Activated naive CD4-positive, alpha-beta T cell treated with anti-CD3 and anti-CD28 coated beads for 36 hours (primary cell): ENCODE measurements at places on chromosomes 4 and X.

- H3K27me3 ChIP-seq: peaks cover 2% of the 10 kb centered on the region
- H3K27ac ChIP-seq: no peak overlapping the region
- no peaks in the 10 kb centered on the region for H3K4me1 ChIP-seq
Observed at GRCh38 chr4:163280703-163281519, 51.5 kb downstream of the NPY1R start.

DNA sequence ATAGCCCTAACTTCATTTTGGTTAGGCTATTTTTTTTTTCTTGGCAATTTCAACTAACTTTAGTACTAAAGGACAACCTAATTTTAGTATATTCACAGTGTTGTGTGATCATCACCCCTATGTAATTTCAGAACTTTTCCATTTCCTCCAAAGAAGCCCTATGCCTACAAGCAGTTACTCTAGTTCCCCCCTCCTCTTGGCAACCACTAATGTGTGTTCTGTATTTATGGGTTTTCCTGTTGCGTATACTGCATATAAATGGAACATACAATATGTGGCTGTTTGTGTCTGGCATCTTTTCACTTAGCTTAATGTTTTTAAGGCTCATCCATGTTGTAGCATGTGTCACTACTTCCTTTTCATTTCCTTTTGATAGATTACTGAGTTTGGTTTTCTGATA, 57.6 kb downstream of the N4BP2 start:
- peaks cover 6% of the 10 kb centered on the region for H3K36me3 ChIP-seq
- H3K27ac ChIP-seq: no peak overlapping the region
- H3K4me3 ChIP-seq: no peak overlapping the region

DNA sequence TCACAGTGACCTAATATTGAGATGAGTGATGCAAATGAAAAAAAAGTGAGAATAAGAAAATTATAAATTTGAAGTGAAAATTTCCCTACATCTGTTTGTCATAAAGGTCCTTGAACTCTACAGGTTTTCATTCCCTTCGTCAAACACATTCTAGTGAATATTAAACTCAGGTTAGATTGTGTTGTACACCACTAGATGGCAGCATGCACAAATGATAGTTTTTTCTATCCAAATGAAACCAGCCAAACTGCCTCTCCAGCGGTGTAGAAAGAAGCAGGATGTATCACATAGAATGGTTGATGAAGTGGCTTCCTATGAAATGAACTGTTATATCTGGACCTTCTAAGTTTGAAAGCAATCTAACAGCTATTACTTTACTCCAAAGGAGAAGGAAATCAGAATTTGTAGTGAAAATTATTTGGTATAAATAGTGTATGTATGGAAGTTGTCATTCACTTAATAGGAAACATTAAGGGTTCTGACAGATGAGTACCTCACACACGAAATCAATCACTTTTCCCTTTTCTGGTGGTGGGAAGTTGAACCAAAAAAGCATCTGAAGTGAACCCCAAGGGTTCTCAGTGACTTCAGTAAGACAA, 382.7 kb downstream of the UNC5C start:
- DNase-seq: peak; percentile 41
- no peak overlapping the region for H3K4me3 ChIP-seq
- H3K27me3 ChIP-seq: no peaks in the 10 kb centered on the region
- H3K36me3 ChIP-seq: no peaks in the 10 kb centered on the region

DNA sequence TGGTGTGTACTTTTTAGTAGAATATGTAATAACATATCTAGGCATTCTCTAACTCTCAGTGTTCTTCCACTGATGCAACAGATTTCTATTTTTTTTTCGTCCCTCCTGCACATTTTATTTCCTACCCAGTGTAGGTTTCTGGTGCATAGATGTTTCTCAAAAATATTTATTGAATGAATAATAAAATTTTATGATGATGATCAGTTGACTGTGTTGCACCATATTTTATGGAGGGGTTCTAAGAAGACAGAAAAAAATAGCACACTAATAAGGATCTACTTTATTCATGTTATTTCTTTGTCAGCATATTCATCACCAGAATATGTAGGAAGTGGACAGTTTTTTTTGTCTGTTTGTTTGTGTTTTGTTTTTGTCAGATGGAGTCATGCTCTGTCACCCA, 2529.3 kb downstream of the ARAP2 start:
- H3K27me3 ChIP-seq: no peaks in the 10 kb centered on the region
- no peaks in the 10 kb centered on the region for H3K4me1 ChIP-seq
- no peak overlapping the region for H3K4me3 ChIP-seq
- no peaks in the 10 kb centered on the region for H3K36me3 ChIP-seq

- no peak overlapping the region for H3K27ac ChIP-seq
- H3K36me3 ChIP-seq: no peaks in the 10 kb centered on the region
- H3K4me3 ChIP-seq: no peak overlapping the region
- no peaks in the 10 kb centered on the region for H3K4me1 ChIP-seq
- DNase-seq: no peak
Observed at GRCh38 chrX:24629701-24630100, 17.4 kb downstream of the PCYT1B start.

GRCh38 chrX:110008011-110008635, 5.2 kb downstream of the TMEM164 start:
- H3K4me1 ChIP-seq: peaks cover 32% of the 10 kb centered on the region
- no peak overlapping the region for H3K27ac ChIP-seq
- H3K36me3 ChIP-seq: peaks cover 6% of the 10 kb centered on the region
- H3K27me3 ChIP-seq: no peaks in the 10 kb centered on the region

DNA sequence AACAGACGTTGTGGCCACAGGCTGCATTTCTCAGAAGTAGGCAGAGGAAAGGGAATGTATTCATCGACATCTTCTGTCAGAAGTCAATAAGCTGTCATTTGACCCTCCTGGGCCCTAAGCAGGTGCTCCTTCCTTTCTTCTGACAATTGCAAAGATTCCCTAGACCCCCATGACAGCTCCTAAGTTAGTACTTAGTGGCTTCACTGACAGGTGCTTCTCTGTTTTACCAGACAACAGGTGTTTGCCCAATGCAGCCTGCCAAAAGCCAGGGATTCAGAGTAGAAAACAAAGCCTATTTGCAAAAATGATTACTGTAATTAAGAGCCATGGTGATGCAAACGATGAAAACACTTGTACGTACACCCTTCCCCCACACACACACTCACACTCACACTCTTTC, 7.5 kb upstream of the FGF5 start:
- no peak overlapping the region for H3K27ac ChIP-seq
- H3K27me3 ChIP-seq: peaks cover 36% of the 10 kb centered on the region
- no peaks in the 10 kb centered on the region for H3K4me1 ChIP-seq
- no peaks in the 10 kb centered on the region for H3K36me3 ChIP-seq

DNA sequence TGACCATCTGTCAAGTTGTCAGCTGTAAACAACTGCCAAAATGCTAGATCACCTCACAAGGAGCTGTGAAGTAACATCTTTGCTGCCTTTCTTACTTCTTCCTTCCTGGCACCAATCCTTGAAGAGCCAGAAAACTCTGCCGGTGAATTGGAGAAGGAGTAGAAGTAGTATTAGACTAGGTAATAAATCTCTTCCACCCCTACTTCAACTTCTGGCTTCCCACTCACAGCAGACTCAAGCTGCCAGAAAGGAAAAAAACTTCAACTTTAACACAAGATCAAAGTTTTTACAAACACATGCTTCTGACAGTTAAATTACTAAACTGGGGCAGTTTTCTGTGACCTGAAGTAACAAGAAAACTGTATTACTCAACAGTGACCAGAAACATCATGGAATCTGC, 164.7 kb upstream of the SLC7A11 start:
- no peaks in the 10 kb centered on the region for H3K36me3 ChIP-seq
- H3K4me1 ChIP-seq: no peaks in the 10 kb centered on the region
- DNase-seq: no peak
- no peak overlapping the region for H3K27ac ChIP-seq
- no peak overlapping the region for H3K4me3 ChIP-seq
- no peaks in the 10 kb centered on the region for H3K27me3 ChIP-seq

GRCh38 chr4:147683188-147683591, 773 bp downstream of the PRMT9 start:
- peaks cover 19% of the 10 kb centered on the region for H3K4me1 ChIP-seq
- H3K36me3 ChIP-seq: peaks cover 6% of the 10 kb centered on the region
- H3K4me3 ChIP-seq: peak overlapping the region; percentile 90
- DNase-seq: peak; percentile 23
- H3K27me3 ChIP-seq: no peaks in the 10 kb centered on the region
- peak overlapping the region; percentile 91 for H3K27ac ChIP-seq

GRCh38 chr4:126267689-126268088, 952.9 kb downstream of the FAT4 start:
- no peak overlapping the region for H3K4me3 ChIP-seq
- no peaks in the 10 kb centered on the region for H3K4me1 ChIP-seq
- no peak for DNase-seq
- no peaks in the 10 kb centered on the region for H3K36me3 ChIP-seq

DNA sequence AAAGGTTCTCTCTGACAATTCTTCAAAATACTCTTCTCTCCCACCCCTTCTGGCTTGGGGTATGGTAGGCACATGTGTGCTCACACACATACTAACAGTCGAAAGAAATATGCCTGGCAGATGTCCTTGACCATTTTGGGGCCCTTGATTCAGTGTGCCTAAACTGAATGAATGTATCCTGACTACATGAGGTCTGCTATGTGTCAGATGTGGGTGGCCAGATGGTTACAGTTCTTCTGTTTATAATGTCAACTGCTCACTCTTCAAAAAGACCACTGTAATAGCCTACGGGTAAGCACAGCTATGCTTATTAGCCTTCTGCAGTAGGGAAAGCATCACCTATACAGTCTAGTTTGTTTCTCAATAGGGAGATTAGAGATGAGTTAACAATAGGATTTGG, 63.7 kb upstream of the VEGFC start:
- DNase-seq: no peak
- H3K4me1 ChIP-seq: no peaks in the 10 kb centered on the region
- no peak overlapping the region for H3K27ac ChIP-seq
- no peaks in the 10 kb centered on the region for H3K27me3 ChIP-seq

- no peak overlapping the region for H3K27ac ChIP-seq
- no peaks in the 10 kb centered on the region for H3K36me3 ChIP-seq
- H3K4me3 ChIP-seq: no peak overlapping the region
- DNase-seq: no peak
Observed at GRCh38 chr4:150056569-150056968, 21.7 kb upstream of the DCLK2 start.

- H3K36me3 ChIP-seq: peaks cover 82% of the 10 kb centered on the region
- no peaks in the 10 kb centered on the region for H3K27me3 ChIP-seq
- no peak overlapping the region for H3K4me3 ChIP-seq
Observed at GRCh38 chrX:2342281-2342688, 158.5 kb downstream of the DHRSX start.

- no peak for DNase-seq
- peaks cover 8% of the 10 kb centered on the region for H3K4me1 ChIP-seq
- H3K27me3 ChIP-seq: peaks cover 5% of the 10 kb centered on the region
- H3K4me3 ChIP-seq: no peak overlapping the region
- no peak overlapping the region for H3K27ac ChIP-seq
Observed at GRCh38 chrX:153779891-153780677, 757 bp upstream of the SRPK3 start.

DNA sequence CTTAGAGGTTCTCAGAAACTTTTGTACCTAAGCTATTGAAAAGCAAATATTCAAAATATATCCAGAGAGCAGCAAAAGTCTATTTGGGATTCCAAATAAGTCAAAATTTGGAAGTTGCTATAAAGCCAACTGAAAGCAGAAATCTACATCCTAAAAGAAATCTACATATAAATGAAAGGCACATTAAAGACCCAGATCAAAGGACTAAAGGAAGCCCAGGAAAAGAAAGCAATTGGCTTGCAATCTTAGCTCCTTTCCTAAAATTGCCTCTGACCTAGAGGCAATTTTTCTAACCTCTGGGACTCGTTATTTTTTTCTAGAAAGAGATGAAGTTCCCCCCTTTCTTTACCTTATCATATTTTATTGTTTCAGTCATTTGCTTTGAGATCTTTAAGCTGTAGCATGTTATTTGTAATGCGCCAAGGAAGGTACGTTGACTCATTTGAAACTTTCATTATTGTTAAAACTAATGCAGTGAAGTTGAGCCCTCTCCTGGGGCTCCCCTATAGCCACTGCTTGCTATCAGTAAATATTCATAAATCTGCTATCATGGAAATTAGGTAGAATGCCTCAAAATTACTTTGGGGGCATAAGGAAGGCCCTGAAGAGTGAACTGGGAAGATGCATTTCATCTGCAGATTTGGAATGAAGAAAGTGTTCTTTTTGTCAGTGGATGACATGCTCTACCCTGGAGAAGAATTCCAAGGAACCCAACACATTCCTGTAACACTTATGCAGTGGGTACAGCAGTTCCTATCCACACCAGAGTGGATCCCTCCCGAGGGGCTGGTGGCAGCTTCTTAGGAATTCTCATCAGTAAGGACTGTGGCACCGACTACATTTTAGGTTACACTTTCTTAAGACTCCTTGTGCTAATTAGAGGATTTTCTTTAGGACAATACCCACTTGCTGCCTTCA, 177.8 kb upstream of the IGFBP7 start:
- no peaks in the 10 kb centered on the region for H3K4me1 ChIP-seq
- H3K36me3 ChIP-seq: no peaks in the 10 kb centered on the region
- H3K27me3 ChIP-seq: no peaks in the 10 kb centered on the region
- H3K27ac ChIP-seq: no peak overlapping the region
- H3K4me3 ChIP-seq: no peak overlapping the region

- DNase-seq: no peak
- H3K36me3 ChIP-seq: no peaks in the 10 kb centered on the region
- H3K4me3 ChIP-seq: no peak overlapping the region
- H3K4me1 ChIP-seq: peaks cover 8% of the 10 kb centered on the region
- H3K27ac ChIP-seq: no peak overlapping the region
Observed at GRCh38 chr4:95249426-95250021, 299.2 kb downstream of the UNC5C start.

GRCh38 chrX:83535417-83536196, 27.5 kb downstream of the POU3F4 start:
- H3K4me1 ChIP-seq: no peaks in the 10 kb centered on the region
- H3K36me3 ChIP-seq: no peaks in the 10 kb centered on the region
- no peak for DNase-seq
- H3K27me3 ChIP-seq: no peaks in the 10 kb centered on the region
- no peak overlapping the region for H3K27ac ChIP-seq
- H3K4me3 ChIP-seq: no peak overlapping the region

DNA sequence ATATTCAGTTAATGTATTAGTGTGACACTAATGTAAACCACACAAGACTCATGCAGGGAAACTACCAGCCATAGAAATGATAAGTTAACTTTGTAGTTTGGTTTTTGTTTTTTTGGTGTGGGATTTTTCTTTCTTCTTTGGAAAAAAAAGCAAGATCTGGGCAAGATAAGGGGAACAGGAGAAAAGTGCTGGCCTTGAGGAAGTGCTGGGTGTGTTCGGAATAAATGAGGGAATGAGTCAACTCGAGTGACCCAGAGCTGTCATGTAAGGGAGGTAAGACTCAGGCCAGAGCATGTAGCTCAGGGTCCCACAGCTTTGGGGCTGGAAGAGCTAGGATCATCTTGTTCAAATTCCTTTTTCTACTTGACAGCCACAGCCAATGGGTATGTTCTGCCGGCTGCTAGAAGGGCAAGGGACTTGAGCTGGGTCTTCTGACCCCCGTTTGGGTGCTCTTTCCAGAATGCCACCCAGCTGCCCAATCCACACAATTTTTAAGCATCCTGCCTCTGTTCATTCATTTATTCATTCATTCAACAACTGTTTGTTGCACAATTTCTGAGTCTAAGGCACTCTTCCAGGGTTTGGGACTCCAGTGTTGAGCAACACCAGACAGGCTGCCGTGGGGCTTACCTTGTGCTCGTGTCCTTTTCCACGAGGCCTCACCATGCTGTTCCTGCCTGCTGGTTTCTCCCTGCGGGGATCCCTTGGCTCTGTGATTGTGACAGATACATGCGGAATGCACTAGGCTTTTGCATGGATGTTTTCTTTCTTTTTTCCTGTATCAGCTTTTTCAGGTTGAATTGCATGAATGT, 54.5 kb downstream of the CLDN34 start:
- H3K4me1 ChIP-seq: peaks cover 8% of the 10 kb centered on the region
- H3K27me3 ChIP-seq: no peaks in the 10 kb centered on the region
- H3K4me3 ChIP-seq: no peak overlapping the region
- H3K27ac ChIP-seq: no peak overlapping the region
- H3K36me3 ChIP-seq: peaks cover 3% of the 10 kb centered on the region
- DNase-seq: no peak
